ENCODE measurements at places on chromosomes 6 and 20.

GRCh38 chr6:157728183-157728881 is 94.7 kb upstream of the SNX9 start:
- no peak for DNase-seq

GRCh38 chr6:16274483-16274882 is 36.1 kb downstream of the GMPR start:
- DNase-seq = no peak

DNA sequence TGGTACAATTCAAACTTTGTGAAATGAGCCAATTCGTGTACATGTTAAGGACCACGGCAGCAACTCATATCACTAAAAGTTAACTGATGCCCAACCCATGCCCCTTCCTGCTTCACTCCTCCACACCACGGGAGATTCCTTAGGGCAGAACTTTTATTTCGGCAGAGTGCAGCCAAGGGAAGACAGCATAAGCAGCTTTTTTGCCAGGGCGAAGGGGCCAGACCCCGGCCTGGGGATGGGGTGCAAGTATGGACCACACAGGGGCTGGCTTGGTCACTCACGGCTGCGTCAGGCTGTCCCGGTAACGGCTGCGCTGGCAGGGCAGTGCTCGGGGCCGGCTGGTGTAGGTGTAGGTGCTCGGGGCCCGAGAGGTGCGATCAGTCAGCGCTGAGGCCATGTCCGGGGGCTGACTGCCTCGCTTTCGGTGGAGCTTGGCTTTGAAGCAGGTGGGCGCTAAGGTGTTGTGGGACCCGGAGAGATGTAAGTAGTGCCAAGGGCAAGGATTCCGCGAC is 792 bp downstream of the RSPH3 start:
- DNase-seq = no peak

- DNase-seq = peak; percentile 7
These were observed 96.6 kb downstream of the HAO1 start for GRCh38 chr20:7843613-7844012.

- DNase-seq = no peak
These were observed 49.1 kb downstream of the DACT2 start for GRCh38 chr6:168270274-168271172.

DNA sequence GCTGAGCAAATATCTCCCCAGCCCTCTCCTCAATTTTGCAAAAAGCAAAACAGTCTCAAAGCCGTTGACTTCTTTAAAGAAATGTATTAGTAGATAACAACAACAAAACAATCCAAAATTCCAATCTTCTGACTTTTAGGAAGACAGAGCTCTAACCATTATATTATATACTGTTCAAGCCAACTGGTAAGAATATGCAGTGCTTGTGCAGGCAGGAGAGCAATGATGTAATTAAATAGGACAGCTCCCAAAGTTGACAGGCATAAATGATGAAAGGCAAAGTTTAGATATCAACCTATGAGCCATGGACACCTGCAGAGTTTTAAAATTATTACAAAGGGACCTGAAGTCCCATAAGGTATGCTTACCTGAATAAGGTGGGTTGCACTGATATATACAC is 16.6 kb upstream of the CEP85L start:
- no peak for DNase-seq

Data from putamen (tissue), 1 donor.